ENCODE measurements at places on chromosomes 3 and 15.

DNA sequence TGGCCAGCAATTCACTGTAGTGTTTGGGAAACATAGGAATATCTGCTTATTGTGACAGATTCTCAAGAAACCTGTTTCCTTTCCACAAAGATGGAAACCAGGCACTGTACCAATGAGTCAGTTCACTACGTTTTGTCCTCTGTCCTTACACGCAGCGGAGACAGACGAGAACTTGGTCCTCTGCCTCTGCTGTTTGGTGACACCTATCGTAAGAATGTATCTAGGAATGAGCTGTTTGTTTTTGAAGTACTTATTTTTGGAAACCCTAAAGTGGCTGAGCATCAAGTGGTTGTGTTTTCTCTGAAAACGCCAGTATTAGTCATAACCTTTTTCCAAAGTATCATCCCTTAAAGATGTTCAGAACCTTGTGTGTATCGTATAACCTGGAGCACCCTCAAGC lies 93.0 kb downstream of the PGPEP1L start:
- DNase-seq: no peak

DNA sequence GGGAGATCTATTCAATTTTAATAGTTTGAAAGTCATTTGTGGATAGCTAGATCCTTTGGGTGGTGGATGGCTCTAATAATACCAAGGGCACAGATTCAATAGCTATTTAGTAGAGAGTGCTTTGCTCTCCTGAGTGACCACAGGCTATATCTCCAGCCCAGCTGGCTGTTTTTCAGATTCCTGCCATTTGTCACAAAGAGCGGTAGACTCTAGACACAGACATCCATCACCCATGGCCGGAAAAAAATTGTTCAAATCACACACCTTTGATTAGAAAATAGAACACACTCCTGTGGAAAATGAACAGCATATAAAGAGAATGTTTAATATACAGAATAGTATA lies 171.6 kb upstream of the MITF start:
- no peak for DNase-seq

GRCh38 chr15:49495993-49496753 lies 73.1 kb downstream of the FGF7 start:
- DNase-seq: no peak

GRCh38 chr3:69442771-69443311 lies 57.0 kb upstream of the FRMD4B start:
- DNase-seq: no peak

- DNase-seq: no peak
Observed at GRCh38 chr3:182959474-182960350, 20.6 kb downstream of the DCUN1D1 start.

GRCh38 chr15:33915571-33916407 lies 52.5 kb upstream of the CHRM5 start:
- DNase-seq: no peak

- no peak for DNase-seq
Observed at GRCh38 chr3:123389628-123389918, 59.3 kb downstream of the ADCY5 start.

- DNase-seq: no peak
Observed at GRCh38 chr15:95304947-95305400, 1025.5 kb upstream of the NR2F2 start.

GRCh38 chr3:40691452-40691861 lies 166.7 kb downstream of the ZNF621 start:
- no peak for DNase-seq

DNA sequence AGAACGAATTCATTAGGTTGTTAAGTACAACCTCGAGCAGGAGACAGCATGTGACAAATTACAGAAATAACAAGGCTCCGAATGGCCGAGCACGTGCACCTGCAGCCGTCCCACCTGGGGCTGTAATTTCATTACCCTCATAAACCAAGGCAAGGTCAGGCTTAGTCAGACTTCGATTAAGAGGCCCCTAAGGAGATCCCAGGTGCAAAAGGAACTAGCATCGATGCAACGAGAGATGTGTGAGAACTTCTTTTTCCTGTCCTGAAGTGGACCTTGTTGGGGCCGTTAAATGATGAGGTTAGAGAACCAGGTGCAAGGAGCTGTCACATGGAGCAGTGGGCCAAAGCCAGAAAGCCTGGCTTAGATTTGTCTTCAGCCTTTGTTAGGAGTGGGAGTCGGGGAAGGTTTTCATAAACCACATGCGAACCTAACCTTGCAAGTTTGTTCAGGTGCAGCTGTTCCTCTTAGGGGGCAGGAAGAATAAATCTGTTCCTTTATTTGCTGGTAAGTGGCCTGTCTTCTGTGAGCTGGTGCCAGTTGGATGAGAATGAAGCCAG lies 559.9 kb upstream of the MCTP2 start:
- no peak for DNase-seq

GRCh38 chr3:180352261-180352660 lies 249.7 kb upstream of the TTC14 start:
- no peak for DNase-seq

DNA sequence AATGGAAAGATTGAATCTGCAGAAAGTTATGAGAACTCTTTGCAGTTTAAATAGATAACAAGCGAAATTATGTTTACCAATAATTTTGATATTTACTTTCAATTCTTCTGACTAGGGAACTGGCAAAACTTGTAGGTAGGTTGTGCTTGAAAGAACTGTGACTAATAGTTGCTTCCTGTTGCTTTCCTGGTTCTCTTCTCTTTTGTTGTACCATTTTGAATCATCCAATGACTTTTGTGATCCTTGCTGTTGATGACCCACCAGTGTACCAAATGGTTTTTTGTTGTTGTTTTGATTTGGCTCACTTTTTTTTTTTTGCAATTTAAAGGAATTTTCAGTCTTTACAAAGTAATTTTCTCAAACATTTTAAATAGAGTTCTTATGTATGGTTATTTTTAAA lies 64.9 kb upstream of the DCBLD2 start:
- no peak for DNase-seq

GRCh38 chr3:177066068-177066467 lies 131.2 kb downstream of the TBL1XR1 start:
- DNase-seq: no peak

- DNase-seq: no peak
Observed at GRCh38 chr3:64539451-64540196, 148.2 kb downstream of the ADAMTS9 start.

DNA sequence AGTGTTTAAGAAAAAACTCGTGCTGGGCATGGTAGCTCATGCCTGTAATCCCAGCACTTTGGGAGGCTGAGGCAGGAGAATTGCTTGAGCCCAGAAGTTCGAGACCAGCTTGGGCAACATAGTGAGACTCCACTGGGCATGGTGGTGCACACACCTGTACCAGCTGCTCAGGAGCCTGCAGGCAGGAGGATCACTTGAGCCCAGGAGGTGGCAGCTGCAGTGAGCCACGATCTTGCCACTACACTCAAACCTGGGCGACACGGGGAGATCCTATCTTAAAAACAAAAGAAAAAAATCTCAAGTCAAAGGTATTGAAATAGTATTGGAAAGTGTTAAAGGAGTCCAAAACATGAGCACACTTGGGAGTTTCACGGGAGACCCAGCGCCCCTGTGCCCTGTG lies 14.0 kb downstream of the KLF13 start:
- DNase-seq: no peak

- DNase-seq: no peak
Observed at GRCh38 chr15:29821416-29822099, 710 bp downstream of the TJP1 start.

DNA sequence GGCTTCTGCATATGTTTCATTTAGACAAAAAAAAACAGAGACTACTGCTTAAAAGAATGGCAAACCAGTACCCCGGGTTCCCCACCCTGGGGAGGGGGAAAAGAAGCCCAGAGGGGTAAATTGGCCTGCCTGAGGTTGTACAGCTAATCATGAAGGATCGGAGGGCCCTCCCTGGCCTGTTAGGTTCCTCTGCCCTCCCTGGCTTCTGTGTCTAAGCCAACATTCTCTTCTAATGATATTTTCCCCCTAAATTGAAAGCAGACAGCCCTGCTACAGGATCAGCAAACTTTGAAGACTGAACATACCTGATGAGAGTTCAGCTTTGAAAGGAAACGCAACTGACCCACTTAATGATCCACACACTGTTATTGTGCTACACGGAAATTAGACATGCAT lies 2.5 kb downstream of the ARHGAP31 start:
- DNase-seq: no peak

DNA sequence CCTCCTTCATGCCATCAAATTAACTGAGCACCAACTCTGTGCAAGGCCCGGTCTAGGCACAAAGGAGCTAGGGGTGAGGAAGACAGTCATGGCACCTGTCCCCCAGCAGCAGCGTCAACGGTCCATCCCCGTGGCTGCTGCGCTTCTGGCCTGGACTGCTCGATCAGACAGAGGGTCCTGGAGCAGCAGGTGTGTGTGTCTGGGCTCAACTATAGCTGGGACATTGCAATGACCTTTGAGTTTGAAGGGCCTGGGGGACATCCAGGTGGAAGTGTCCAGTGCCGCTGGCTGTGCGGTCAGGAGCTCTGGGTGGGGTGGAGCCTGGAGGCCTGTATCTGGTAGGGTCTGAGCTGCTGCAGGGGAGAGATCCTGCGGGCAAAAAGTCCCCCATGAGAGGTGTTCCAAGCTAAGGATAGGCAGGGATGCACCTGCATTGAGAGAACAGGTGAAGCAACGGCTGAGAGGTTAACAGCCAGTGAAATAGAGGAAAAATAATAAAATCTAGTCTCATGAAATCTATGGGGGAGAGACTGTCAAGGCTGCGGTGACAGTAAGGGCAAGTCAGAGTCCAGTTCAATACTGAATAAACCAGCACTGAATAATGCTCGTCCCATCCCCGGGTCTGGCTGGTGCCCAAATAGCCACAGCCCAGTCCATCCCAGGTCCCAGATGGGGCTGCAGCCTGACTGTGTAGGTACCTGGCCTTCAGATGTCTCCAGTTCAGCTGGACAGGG lies 25.4 kb upstream of the SLC41A3 start:
- DNase-seq: no peak

DNA sequence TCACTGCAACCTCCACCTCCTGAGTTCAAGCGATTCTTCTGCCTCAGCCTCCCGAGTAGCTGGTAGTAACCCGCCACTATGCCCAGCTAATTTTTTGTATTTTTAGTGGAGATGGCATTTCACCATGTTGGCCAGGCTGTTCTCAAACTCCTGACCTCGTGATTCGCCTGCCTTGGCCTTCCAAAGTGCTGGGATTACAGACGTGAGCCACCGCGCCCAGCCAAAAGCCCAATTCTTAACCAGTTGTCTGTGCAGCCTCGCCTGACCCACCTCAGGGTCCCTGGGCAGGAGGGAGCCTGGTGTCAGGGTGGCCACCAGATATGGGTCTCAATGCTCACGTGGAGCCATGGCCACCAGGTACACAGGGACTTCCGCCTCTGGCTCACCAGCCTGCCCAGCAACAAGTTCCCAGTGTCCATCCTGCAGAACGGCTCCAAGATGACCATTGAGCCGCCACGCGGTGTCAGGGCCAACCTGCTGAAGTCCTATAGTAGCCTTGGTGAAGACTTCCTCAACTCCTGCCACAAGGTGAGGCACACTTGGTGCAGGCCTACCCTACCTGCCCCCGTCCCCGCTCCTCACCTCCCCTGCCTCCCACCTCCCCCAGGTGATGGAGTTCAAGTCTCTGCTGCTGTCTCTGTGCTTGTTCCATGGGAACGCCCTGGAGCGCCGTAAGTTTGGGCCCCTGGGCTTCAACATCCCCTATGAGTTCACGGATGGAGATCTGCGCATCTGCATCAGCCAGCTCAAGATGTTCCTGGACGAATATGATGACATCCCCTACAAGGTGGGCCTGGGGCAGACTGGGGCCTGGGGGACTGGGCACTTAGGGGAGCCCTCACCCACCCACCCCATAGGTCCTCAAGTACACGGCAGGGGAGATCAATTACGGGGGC lies 48.6 kb downstream of the SEMA3G start:
- no peak for DNase-seq

DNA sequence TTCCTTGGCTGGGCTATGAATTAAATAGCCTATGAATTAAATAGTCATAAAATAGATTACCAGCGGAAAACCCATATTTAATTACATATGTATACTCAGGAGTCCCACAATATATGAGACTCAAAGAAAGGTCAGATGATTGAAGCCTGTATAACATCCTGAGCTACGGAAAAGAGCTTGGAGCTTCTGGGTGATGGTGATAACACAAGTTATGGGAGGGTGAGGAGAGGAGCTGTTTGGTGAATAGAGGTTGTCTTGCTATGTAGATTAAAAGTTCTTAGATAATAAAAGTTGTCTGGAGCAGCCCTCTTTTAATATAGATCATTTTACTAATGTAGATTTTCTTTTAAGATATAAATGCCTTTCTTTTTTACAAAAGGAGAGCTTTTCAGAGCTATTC lies 1.8 kb downstream of the PML start:
- DNase-seq: no peak

DNA sequence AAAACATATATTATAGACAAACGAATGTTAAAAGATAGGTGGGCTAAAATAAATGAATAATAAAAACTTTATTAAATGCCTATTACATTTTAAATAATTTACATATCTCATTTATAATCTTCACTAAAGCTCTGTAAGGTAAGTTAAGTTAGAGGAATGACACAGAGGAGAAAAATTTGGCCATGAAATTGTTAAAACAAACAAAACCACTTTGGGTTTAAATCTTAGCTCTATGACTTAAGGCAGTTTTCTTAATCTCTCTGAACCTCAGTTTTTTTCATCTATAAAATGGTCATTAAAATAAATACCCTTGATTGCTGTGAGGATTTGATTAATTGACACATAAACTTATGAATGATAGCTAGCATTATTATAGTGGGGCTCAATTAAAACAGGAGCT lies 404.8 kb upstream of the ATP11B start:
- DNase-seq: no peak

- DNase-seq: no peak
Observed at GRCh38 chr3:69925506-69925905, 74.0 kb upstream of the SAMMSON start.

- no peak for DNase-seq
Observed at GRCh38 chr3:45464336-45465170, 76.2 kb downstream of the LARS2 start.

DNA sequence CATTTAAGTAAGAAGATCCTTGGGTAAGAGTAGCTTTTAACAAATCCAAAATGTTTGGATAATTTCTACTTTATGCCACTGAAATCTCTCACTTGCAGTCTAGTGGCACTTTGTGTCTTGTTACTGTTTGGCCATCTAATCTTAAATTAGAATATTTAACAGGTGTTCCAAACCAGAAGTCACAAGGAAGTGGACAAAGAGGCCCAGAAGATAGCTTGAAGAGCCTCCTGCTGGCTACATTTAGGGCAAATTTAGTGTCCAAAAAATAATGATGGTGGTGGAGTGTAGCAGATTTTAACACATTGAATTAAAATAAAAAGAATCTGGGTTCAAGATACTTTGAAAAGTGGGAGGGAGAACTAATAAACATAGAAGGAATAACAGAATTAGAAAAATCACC lies 172.2 kb downstream of the GHSR start:
- DNase-seq: no peak

Measured in stimulated activated CD8-positive, alpha-beta memory T cell treated with anti-CD3 and anti-CD28 coated beads, Interleukin-15, amount 100 ng/mL, for 1 hour (primary cell).